ENCODE measurements at places on chromosomes 3 and 15. TPM values are rescaled to one million over a fixed set of nuclear protein-coding genes. Genes with fewer than 3 reads are reported as not detected.

GRCh38 chr15:71198846-71199245 lies 83.6 kb downstream of the THSD4 start:
- no peak for DNase-seq

The RTP3 gene
- total RNA-seq, result not detected

DNA sequence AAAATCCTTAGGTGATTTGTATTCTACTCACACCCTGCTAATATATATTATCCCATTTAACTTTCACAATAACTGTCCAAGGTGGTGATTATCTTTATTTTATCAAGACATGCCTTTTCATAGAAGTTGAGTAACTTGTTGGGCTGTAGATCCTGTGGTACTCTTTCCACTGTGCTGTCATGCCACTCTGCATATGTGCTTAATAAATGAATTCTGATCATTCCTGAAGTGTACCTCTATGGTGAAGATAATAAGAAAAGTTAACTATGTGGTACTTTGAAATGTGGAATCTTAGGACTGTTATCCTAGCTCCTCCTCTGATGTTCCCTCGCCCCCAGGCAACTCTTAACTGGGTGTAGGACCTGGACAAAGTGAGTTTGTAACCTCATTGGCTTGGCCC lies 5.2 kb downstream of the SNRK start:
- no peak for DNase-seq

GRCh38 chr15:94542391-94542790 lies 311.0 kb downstream of the MCTP2 start:
- peak; percentile 52 for DNase-seq

GRCh38 chr3:74267588-74268184 lies 346.8 kb downstream of the CNTN3 start:
- no peak for DNase-seq

DNA sequence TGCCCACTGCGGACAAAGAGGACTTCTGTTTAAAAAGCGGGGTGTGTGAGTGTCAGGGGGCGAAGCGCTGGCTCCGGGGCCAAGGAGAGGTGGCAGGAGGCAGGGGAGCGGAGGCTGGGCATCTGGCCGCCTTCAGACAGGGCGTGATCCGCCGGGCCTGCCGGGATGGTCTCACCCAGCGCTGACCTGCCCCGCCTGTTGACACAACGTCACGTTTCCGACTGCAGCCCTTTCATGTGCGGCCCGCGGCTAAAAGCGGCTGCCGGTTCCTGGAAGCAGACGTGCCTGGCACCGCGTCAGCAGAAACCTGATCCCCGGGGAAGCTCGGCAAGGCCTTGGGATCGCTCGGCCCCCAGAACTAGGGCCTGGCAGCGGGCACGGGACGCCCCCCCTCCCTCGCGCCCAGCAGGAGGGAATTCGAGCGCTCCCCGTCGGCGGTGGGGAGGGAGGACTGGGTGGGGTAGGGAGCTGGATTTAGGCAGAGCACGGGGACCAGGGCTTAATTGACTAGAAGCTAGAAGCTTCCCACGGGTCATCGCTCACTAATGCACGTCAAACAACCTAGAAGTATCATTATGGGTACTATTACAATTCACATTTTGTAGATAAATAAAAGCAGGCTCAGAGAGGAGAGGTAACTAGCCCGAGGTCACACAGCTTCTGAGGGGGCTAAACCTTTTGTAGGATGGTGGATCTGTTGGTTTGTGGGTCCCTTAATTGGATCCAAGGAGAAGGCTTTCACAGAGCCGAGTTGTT lies 7.7 kb downstream of the BHLHE40 start:
- peak; percentile 94 for DNase-seq
